Karpas-422 (cell line): ENCODE measurements at places on chromosomes 5 and 9.

GRCh38 chr9:78892182-78892581 is 595.3 kb downstream of the PSAT1 start:
- DNase-seq, result no peak

GRCh38 chr9:21803649-21804048 is 1.2 kb downstream of the MTAP start:
- no peak for DNase-seq

- no peak for DNase-seq
Measured at GRCh38 chr9:135069558-135070197, 17.8 kb upstream of the OLFM1 start.

DNA sequence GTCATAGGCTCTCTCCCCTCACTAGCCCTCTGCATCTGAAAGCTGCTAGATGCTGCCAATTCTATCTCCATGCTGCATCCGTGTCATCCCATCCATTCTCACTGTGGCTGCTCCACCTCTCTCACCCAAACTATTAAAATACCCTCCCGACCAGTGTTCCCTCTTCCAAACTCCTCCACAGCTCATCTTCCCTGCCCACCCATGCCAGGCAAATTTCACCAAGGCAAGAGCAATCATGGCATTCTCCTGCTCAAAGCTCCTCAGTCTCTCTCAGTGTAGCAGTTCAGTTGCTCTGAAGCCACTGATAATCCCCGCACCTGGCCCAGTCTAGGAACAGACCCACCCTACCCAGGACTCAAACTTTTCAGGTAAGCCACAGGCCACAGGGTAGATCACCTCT is 48.4 kb downstream of the SPOCK1 start:
- no peak for DNase-seq

DNA sequence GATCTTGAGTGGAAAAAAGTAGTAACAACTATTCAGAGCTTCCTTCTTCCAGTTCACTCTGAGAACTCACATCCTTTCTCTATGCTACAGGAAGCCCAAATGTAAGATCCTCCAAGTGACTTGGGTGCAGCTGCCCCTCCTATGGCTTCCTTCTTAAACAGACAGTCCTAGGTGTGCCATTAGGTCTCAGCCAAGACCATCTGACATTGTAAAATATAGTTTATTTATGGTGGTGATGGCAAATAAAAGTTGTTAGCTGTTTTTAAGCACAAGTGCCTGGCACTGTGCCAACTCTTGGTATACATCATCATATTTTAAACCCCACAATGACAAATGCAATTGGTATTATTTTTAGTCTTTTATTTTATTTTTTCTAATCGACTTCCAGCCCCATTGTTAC is 58.1 kb downstream of the TMEM252 start:
- no peak for DNase-seq

GRCh38 chr5:54884195-54884536 is 101.2 kb downstream of the ESM1 start:
- no peak for DNase-seq
